Stimulated activated CD4-positive, alpha-beta T cell treated with anti-CD3 and anti-CD28 coated beads, TNF-alpha, amount 100 ng/mL, for 48 hours (primary cell): ENCODE measurements at places on chromosomes 16 and 17.

DNA sequence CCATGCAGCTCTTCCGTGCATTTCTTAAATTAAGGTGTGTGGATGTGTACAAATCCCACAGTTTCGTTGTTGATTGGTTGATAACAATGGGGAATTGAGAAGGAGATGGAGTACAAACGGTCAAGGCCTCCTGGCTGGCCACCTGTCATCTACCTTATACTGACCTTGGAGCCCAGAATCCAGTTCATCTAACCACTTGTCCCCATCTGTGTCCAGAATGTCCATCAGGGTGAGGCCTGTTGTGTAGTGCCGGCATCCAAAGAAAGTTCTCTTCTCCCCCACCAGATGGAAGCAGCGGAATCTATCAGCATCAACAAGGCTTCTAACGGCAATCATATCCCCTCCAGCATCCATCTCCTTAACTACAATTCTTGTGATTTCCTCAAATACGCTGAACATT is 1.5 kb downstream of the GSDMB start:
- DNase-seq = no peak

GRCh38 chr16:65126845-65127624 is 5.2 kb upstream of the CDH11 start:
- DNase-seq = no peak

DNA sequence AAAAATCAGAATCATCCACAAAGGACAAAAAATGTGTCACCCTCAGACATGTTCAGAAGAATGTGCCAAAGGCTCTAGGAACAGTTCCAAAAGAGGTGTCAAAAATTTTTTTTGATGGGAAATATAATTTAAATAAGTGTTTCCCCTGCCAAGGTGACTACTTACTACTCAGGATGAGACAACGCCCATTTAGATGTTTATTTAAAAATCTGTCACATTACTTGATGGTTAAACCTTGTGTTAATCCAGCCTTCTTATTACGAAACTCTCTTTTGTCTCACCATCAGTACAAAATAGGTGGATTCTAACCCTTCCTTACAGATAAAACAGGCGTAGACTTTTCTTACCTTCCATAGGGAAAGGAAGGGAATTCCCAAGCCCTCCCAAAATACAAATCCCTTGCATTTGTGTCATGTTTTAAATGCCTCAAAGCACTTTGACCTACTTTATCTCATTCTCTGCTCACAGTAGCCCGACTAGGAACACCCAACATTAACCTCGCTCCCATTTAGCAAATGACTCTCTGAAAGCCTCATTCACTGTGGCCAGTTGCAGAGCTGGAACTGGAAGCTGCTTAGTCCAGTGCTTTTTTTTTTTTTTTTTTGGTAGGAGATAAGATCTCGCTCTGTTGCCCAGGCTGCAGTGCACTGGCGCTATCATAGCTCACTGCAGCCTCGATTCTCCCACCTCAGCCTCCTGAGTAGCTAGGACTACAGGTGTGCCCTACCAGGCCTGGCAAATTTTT is 5.8 kb upstream of the GNA13 start:
- no peak for DNase-seq

- DNase-seq = no peak
Measured at GRCh38 chr16:3819746-3820724, 60.5 kb downstream of the CREBBP start.

- DNase-seq = no peak
Measured at GRCh38 chr16:69564845-69565670, 708 bp upstream of the NFAT5 start.

GRCh38 chr17:17836818-17837379 is at the start of gene SREBF1:
SREBF1 (minus strand) TSS chr17:17836986; CDS start chr17:17836817, 169 bp downstream.
- DNase-seq = peak; percentile 33

DNA sequence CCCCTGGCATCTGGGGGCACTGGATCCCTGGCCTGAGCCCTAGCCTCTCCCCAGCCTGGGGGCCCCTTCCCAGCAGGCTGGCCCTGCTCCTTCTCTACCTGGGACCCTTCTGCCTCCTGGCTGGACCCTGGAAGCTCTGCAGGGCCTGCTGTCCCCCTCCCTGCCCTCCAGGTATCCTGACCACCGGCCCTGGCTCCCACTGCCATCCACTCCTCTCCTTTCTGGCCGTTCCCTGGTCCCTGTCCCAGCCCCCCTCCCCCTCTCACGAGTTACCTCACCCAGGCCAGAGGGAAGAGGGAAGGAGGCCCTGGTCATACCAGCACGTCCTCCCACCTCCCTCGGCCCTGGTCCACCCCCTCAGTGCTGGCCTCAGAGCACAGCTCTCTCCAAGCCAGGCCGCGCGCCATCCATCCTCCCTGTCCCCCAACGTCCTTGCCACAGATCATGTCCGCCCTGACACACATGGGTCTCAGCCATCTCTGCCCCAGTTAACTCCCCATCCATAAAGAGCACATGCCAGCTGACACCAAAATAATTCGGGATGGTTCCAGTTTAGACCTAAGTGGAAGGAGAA is 13.5 kb downstream of the STH start:
- no peak for DNase-seq

- no peak for DNase-seq
Measured at GRCh38 chr17:8151641-8152111, 528 bp downstream of the PER1 start.

DNA sequence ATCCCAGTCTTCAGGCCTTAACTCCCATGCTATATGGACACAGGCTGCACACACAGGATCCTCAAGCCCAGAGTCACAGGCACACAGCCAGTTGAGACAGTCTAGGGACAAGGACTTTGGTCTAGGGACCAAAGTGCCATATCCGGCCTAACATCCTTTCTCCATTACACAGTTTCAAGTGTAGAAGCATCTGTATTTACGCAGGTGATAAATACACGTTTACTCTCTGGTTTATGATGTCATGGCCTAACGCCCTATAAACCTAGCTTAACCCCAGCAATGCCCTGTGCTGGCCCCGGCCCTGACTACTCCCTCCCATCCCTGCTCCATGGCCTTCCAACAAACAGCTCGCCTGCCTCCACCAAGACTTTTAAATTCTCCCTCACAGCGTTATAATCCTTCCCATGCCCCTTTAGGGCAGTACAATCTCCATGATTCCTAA is 17.1 kb downstream of the CUEDC1 start:
- no peak for DNase-seq

DNA sequence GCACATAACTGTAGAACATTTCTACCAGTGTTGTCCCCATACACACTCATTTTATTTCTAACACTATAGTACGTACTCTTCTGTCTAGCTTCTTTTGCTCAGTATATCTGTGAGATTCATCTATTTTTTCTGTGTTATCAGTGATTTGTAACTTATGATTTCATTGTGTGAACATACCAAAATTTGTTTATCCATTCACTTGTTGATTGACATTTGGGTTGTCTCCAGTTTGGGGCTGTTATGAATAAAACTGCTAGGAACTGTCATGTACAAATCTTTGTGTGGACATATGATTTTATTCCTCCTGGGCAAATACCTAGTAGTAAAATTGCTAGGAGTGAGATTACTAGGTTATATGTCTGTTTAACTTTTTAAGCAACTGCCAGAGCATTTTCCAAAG is 9.6 kb downstream of the CYB5B start:
- no peak for DNase-seq

DNA sequence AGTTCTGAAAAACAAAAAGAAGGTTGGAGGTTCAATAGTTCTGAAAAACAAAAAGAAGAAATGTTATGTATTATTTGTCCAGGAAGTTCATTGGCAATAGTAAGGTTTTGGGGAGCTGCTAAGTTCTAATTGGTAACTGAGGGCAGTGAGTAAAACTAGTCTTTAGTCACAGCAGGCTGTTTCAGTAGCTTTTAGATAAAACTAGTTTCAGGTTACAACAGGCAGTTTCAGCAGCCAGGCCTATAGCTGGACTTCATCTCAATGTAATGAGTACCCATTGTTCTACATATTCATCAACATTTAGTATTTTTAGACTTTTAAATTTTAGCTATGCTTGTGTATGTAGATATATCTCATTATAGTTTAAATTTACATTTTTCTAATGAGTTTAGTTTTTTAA is 639.3 kb downstream of the TOX3 start:
- DNase-seq = no peak

GRCh38 chr16:56331915-56332314 is 93.4 kb downstream of the AMFR start:
- no peak for DNase-seq

GRCh38 chr17:79907850-79908249 is 68.6 kb upstream of the CBX4 start:
- no peak for DNase-seq

- no peak for DNase-seq
Measured at GRCh38 chr17:31416503-31416923, 25.0 kb downstream of the RAB11FIP4 start.

DNA sequence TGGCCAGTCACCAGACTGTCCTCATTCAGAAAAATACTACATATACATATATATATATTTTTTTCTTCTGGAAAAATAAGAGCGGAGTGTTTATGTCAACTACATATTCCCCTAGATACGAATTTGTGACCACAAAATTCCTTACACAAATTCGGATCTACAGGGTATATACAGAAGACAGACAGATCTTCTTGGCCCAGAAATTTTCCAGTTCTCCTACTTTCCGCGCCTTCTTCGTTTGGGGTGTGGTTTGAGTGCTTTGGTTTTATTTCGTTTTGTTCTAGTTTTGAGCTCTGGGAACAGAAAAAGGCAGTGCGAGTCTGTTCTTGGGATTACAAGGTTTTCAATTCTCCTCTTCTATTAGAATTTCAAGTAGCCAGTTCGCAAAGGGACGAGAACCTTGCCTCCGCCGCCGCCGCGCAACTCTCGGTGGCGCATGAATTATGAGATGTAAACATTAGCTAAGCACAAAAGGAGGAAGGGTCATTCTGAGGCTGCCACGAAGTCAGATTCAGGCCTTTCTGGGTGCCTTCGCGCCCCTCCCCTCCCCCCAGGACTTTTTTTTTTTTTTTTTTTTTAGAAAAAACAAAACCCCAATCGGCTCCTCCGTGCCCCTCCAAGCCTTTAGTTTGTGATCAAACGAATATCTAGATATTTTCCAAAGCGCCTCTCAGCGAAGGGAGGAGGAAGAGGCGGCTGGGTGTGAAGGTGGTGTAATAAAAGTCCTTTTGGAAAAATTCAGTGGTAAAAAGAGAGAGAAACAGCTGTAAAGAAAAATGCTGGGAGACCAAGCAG is 1.8 kb upstream of the HOXB4 start:
- no peak for DNase-seq

- DNase-seq = no peak
Measured at GRCh38 chr16:19909750-19910322, 25.2 kb upstream of the GPRC5B start.

GRCh38 chr17:41060052-41060604 is at the start of gene KRTAP2-3:
KRTAP2-3 (minus strand) TSS chr17:41060114; CDS start chr17:41060050, 64 bp downstream.
- no peak for DNase-seq
